ENCODE measurements at places on chromosomes 11 and 22.

DNA sequence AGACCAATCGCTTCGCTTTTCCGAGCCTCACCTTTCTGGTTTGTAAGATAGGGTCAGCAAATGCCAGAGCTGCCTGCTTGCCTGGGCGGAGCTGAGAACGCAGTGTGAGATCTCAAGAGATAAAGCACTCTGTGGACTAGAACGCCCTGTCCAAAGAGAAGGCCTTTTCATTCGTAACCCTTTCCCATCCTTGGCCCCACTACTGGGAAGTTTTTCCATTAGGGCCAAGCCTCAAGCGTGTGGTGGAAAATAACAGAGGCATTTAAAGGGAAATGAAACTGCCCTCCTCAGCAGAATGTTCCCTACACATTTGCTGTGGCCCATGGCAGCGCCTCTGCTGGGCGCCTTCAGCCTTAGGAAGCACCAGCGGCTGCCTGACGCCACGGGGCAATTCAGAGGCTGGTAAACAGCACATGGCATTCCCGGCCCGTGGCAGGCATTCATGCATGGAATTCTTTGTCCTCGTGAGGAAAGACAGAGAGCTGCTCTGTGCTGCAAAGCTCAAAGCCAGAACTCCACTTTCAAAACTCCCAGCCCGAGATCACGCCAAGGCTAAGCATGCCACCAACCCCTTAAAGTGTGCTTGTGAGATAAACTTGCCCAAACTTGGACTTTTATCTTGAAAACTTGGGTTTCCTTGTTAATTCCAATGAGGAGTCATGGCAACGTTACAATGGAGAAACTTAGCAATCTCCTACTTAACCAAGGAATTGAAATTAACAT is 38.1 kb downstream of the AHNAK start:
- no peak for DNase-seq

- DNase-seq, result no peak
Observed at GRCh38 chr11:84414920-84415319, 1128.8 kb upstream of the CCDC90B start.

- no peak for DNase-seq
Observed at GRCh38 chr11:93225662-93226061, 27.9 kb upstream of the SLC36A4 start.

DNA sequence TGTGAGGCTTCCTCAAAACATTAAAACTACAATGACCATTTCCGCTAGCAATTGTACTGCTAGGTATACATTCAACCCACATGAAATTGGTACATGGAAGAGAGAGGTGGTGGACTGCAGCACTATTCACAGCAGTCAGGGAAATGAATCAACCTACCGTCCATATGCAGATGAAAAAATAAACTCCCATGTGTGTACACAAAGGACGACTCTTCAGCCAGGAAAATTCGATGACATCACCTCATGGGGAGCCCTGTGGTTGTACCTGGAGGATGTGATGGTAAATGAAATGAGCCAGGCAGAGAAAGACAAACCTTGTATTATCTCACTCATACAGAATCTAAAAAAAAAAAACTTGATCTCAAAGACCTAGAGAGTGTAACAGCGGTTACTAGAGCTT is 23.3 kb downstream of the RFPL3 start:
- no peak for DNase-seq

DNA sequence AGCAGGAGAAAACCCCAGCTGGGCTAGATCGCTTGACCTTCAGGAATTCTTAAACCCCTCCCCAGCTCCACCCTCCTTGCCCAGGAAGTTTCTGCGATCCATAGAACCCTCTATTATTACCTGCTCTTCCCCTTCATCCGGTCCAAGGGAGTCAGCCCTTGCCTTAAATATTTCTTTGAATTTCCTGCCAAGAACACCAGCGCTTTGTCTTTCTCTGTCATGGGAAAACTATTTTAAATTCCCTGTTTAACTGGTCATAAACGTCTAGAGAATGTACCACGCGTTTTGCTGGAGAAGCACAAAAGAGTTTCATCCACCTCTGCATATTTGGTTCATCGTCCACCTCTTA is 496 bp upstream of the TRAF6 start:
- no peak for DNase-seq

GRCh38 chr22:46578251-46578823 is 40.9 kb upstream of the CELSR1 start:
- DNase-seq, result no peak

GRCh38 chr11:95241681-95242081 is 10.7 kb upstream of the SESN3 start:
- no peak for DNase-seq

- DNase-seq, result no peak
Observed at GRCh38 chr11:9090488-9091043, 833 bp downstream of the SCUBE2 start.

GRCh38 chr22:23181721-23182308 is 1.5 kb downstream of the BCR start:
- no peak for DNase-seq

DNA sequence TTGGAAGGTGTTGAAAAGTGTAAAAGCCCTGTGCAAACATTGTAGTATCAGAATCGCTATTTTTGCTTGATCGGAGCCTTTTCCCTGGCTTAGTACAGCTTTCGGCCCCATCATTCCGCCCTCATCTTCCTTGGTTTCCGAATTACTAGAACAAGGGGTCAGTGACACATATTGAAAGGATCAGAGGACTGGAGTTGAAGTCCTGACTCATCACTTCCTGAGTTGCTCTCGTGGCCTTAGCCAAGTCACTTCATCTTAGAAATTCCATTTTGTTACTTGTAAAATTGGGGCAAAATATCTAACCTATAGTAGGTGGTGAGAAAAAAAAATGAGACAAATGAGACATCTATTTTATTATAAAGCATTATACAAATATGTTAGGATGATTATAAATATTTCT is 375.0 kb downstream of the NTM start:
- no peak for DNase-seq

DNA sequence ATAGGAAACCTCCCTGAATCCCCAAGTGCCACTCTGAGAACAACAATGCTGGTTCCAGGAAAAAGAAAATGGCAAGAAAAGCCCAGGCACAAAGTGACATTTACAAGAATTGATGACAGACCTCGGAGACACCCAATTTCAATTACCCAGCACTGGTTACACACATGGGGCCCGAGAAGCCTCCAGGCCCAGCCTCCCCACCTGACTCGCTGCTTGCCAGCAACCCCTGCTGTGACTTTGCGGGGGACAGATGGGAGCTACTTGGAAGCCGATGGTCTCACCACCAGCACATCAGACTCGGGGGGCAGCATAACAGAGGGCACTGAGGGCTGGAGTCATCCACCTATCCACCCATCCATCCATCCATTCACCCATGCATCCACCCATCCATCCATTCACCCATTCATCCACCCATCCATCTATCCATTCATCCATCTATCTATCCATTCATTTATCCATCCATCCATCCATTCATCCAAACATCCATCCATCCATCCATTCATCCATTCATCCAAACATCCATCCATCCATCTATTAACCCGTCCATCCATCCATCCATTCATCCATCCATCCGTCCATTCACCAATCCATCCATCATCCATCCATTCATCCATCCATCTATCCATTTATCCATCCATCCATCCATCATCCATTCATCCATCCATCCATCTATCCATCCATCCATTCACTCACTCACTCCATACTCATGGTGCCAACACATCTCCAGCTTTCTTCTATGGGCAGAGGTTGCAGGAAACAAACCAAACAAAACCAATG is 567.6 kb downstream of the BRD1 start:
- no peak for DNase-seq

GRCh38 chr11:93500759-93501158 is 42.4 kb downstream of the SMCO4 start:
- no peak for DNase-seq

- DNase-seq, result no peak
Observed at GRCh38 chr11:131924457-131925201, 554.2 kb downstream of the NTM start.

Data from stimulated activated CD4-positive, alpha-beta T cell treated with anti-CD3 and anti-CD28 coated beads, Interleukin-12 subunit alpha, Interleukin-12 subunit beta, amount 100 ng/mL, for 4 hours (primary cell).